Prostate gland (tissue), 2 donors: ENCODE measurements at places on chromosomes 13 and 19.
A peak's percentile ranks its signal among the peaks of the same experiment; 100 is the strongest.

DNA sequence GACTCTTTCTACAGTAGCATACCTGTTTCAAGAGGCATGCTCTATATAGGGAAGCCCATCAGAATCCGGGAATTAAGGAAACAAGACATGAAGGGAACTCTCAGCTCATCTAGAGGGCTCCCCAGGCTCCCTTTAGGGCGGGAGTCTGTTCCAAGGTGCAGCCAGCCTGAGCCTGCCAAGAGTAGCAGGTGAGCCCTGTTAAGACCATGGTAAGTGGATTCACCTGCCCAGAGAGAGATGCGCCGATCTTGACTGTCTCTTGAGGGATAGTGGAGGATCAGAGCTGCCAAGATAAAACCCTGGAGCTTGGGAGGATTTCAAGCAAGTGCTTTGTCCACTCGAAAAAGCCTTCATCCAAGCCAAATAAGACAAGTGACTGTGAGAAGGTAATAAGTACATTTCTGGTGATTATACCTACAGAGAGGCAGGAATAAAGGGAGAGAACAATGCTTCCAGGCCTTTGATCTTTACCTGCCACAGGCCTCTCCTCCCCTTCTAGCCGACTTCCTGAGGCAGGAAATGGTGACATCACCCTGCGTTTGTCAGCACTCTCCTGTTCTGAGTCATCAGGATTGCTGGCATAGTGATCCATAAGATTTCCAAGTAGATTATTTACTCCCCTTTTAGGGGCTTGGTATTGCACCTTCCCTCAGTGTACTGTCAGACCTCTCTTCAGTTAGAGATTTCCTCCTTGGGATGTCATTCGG is 31.5 kb downstream of the KLF5 start:
- peak; percentile 36 for DNase-seq
- H3K36me3 ChIP-seq, result no peaks in the 10 kb centered on the region
- no peaks in the 10 kb centered on the region for H3K4me1 ChIP-seq
- no peaks in the 10 kb centered on the region for H3K27me3 ChIP-seq

DNA sequence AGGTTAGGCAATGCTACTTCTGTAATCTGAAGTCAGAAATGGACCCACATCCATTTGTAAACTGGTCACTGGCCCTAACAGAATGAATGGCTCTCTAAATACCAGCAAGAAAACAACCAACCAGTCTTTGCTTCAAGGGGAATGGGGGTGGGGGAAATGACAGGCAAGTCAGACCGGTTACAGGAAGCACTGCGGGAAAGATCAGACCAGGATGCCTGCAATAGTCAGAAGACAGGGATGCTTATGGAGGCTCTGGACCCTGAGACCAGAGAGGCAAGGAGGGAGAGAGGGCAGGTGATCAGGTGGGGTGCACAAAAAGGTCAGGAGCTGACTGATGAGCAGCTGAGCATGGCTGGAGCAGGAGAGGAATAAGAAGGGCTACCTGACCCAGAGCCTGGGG is 13.1 kb downstream of the MED26 start:
- no peak overlapping the region for H3K4me3 ChIP-seq
- H3K4me1 ChIP-seq, result peaks cover 15% of the 10 kb centered on the region
- H3K36me3 ChIP-seq, result no peaks in the 10 kb centered on the region
- H3K27me3 ChIP-seq, result no peaks in the 10 kb centered on the region

GRCh38 chr19:38303517-38304351 is at the start of gene C19orf33:
Gene C19orf33 (plus strand): TSS chr19:38304251. CDS start chr19:38304262, 11 bp downstream.
- H3K27ac ChIP-seq, result no peak within 1 kb of the TSS
- no peaks in the 10 kb centered on the region for H3K36me3 ChIP-seq
- H3K27me3 ChIP-seq, result no peaks in the 10 kb centered on the region
- peaks cover 5% of the 10 kb centered on the region for H3K4me1 ChIP-seq
- no peak within 1 kb of the TSS for H3K4me3 ChIP-seq

DNA sequence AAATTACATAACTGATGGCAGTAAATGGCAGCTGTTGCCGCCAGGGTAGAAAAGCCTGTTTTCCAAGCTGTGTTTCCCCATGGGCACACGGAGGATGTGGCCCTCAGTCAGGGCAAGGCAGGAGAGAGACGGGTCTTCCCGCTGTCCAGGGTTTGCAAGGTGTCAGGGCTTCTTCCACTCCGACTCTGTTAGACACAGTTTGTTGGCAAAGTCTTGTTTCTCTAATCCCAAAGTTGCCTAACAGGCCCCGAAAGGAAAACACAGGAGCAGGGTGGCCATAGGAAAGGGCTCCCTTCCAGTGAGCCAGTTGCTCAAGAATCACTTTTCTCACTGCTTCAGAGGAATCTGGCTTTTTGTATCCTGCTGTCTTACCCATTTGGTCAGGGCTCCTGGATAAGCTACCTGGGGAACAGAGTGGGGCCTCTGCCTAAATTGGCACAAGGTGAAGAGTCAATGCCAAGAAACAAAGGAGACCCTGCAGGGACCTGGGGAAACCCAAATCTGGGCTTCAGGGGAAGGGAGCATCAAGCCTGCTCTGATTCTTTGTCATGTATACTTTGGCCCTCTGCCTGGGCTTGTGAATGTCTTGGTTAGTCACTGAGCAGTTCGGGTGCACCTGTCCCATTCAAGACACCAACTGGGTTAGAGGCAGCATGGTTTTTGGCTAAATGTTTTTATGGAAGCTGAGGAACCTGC is 29.0 kb upstream of the CXCL17 start:
- peaks cover 9% of the 10 kb centered on the region for H3K4me1 ChIP-seq
- DNase-seq, result peak; percentile 92
- H3K27ac ChIP-seq, result peak overlapping the region; percentile 85
- H3K36me3 ChIP-seq, result no peaks in the 10 kb centered on the region
- no peak overlapping the region for H3K4me3 ChIP-seq

GRCh38 chr13:48162217-48162616 is 67.3 kb upstream of the MED4 start:
- H3K4me3 ChIP-seq, result no peak overlapping the region
- no peaks in the 10 kb centered on the region for H3K27me3 ChIP-seq
- H3K4me1 ChIP-seq, result no peaks in the 10 kb centered on the region

- no peaks in the 10 kb centered on the region for H3K4me1 ChIP-seq
- H3K27me3 ChIP-seq, result no peaks in the 10 kb centered on the region
- H3K27ac ChIP-seq, result no peak overlapping the region
- DNase-seq, result no peak
- no peak overlapping the region for H3K4me3 ChIP-seq
These were observed 69.2 kb upstream of the KCTD15 start for GRCh38 chr19:33727331-33727998.

- H3K27ac ChIP-seq, result no peak overlapping the region
- H3K36me3 ChIP-seq, result no peaks in the 10 kb centered on the region
- DNase-seq, result no peak
- H3K4me1 ChIP-seq, result no peaks in the 10 kb centered on the region
- H3K27me3 ChIP-seq, result no peaks in the 10 kb centered on the region
These were observed 5.2 kb upstream of the KBTBD7 start for GRCh38 chr13:41199526-41199925.

DNA sequence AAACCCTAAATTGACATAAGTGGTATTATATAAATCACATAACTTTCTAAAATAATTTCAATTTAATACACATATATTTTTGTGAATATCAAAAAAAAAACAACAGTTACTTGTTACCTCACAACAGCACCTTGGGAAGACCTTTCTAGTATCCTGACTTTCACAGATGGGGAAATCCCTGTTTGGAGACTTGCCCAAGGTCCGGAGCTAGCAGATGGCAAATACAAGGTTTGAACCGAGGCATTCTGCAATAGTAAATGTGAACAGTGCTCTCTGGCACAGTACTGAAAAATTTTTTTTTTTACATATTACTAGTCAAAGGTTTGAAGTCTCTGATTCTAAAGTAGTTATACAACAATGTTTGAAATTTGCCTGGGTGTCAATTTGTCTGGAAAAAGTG is 104.5 kb downstream of the SUCLA2 start:
- no peak overlapping the region for H3K4me3 ChIP-seq
- H3K27ac ChIP-seq, result no peak overlapping the region
- no peaks in the 10 kb centered on the region for H3K4me1 ChIP-seq
- H3K36me3 ChIP-seq, result no peaks in the 10 kb centered on the region

- DNase-seq, result no peak
- no peaks in the 10 kb centered on the region for H3K4me1 ChIP-seq
- no peak overlapping the region for H3K4me3 ChIP-seq
- no peak overlapping the region for H3K27ac ChIP-seq
These were observed 1628.2 kb upstream of the SLC10A2 start for GRCh38 chr13:104694397-104694796.

DNA sequence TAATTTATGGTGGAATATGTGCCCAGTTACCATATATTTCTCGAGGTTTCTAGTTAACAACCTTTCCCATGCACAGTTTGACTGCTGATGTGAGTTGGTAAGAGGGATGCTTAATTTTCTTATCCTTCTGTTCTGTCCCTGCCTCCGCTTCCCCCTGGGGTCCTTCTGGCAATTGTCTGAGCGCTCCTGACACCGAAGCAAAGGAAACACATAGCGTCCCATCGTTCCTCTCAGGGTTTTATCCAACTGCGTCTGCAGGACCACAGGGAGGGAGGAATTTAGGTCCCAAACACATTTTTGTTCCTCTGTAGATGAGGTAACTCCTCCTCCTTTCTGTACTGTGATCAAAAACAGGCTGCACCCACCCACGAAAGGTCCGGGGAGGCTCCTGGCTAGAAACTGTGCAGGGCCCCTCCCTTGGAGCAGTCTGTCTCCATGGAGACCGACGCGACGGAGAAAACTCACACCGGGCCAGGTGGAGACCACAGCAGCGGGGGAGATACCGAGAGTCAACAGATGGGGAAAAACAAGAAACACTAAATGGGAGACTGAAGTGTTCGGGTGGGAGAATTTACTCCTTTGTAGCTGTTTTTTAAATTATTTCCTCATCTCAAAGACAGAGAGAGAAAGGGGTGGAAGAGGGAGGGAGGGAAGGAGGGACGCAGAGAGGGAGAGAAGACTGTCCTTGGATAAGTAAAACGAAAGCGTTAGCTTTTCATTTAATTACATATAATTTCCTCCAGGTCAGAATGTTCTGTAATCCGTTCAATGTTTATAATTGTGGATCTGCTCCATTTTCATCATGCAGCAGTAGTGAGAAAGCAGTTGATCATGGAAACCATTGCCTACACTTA is 191.8 kb upstream of the NBEA start:
- H3K4me1 ChIP-seq, result peaks cover 8% of the 10 kb centered on the region
- H3K27ac ChIP-seq, result no peak overlapping the region
- H3K27me3 ChIP-seq, result no peaks in the 10 kb centered on the region
- H3K4me3 ChIP-seq, result peak overlapping the region; percentile 17

DNA sequence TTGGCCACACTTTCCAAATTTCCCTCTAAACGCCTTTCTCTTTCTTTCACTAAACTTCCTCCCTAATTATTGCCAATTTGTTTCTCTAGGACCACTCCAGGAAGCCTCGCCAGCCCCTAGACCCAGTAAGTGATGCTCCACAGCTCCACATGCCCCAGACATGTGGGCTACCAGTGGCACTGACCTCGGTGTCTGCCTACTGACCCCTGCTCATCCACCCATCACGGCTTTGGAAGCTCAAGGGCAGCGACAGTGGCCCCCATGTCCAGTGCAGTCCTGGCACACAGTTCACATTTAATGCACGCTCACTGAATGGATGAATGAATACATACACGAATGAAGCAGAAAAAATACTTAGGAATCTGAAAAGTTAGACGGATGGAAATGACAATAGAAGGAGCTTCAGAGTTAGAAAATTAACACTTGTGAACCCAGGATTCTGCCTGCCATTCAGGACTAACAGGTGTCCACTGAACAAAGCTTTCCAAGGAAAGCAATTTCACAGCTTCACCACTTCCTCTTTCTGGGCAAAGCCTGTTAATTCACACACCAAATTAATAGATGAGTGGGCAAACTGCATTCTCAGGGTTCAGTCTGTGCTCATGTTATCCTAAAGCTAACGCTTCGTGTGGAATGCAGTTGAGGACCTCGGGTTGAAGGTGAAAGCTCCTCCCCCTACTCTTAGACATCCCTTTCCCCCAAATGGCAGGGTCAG is 50.9 kb downstream of the CCDC70 start:
- DNase-seq, result no peak
- no peak overlapping the region for H3K4me3 ChIP-seq
- H3K27me3 ChIP-seq, result no peaks in the 10 kb centered on the region
- no peaks in the 10 kb centered on the region for H3K4me1 ChIP-seq
- H3K27ac ChIP-seq, result no peak overlapping the region

- no peaks in the 10 kb centered on the region for H3K4me1 ChIP-seq
- no peak overlapping the region for H3K4me3 ChIP-seq
- no peak for DNase-seq
- no peak overlapping the region for H3K27ac ChIP-seq
- no peaks in the 10 kb centered on the region for H3K27me3 ChIP-seq
- H3K36me3 ChIP-seq, result no peaks in the 10 kb centered on the region
These were observed 39.1 kb downstream of the UQCRFS1 start for GRCh38 chr19:29173896-29174295.

- no peak overlapping the region for H3K27ac ChIP-seq
- no peaks in the 10 kb centered on the region for H3K36me3 ChIP-seq
- no peaks in the 10 kb centered on the region for H3K4me1 ChIP-seq
- no peak for DNase-seq
These were observed 61.8 kb downstream of the AKAP11 start for GRCh38 chr13:42333613-42334328.

- H3K36me3 ChIP-seq, result no peaks in the 10 kb centered on the region
- DNase-seq, result no peak
- no peak overlapping the region for H3K27ac ChIP-seq
These were observed 206.1 kb downstream of the DNAJC15 start for GRCh38 chr13:43229506-43229905.

GRCh38 chr19:2274931-2275535 is 6.9 kb downstream of the PEAK3 start:
- H3K4me3 ChIP-seq, result no peak overlapping the region
- peaks cover 5% of the 10 kb centered on the region for H3K36me3 ChIP-seq
- H3K4me1 ChIP-seq, result peaks cover 19% of the 10 kb centered on the region
- no peak overlapping the region for H3K27ac ChIP-seq
